ENCODE measurements at places on chromosomes 4 and X.

DNA sequence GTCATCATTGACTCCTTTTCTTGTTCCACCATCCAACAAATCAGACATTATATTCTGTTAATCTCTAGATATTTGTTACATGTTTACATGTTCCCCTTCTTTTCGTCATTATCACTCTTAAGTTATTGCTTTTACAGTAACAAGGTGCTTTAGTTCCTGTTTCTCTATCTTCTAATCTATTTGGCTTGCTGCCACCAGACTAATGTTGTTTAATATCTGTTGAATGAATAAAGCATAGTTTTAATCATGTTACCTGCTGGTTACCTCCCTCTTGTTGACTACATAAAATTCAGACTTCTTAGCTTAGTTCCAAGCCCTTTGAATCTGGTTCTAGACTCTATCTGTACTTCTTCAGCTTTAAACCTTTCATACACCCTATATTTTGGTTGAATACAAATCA is 129.8 kb upstream of the TRIM2 start:
- no peak for DNase-seq

DNA sequence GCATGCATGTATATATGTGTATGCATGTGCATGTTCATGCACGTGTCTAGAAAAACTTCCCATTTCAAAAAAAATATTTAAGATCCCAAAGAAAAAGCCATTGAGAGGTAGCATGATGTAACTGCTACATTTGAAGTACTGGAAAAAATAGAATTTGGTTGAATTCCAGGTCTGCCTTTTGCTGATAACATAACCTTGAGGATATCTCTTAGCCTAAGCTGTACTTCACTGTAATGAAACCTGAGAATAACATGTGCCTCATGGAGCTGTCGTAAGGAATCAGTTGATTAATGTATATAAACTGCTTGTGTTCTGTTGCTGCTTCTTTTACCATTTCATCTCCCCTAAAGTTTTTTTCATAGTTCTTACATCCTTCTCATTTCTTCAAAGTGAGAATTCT is 351.8 kb downstream of the GRIA2 start:
- DNase-seq: no peak

- DNase-seq: no peak
Measured at GRCh38 chr4:41878991-41879491, 56.2 kb upstream of the TMEM33 start.

GRCh38 chr4:17500574-17500973 is 11.3 kb downstream of the QDPR start:
- DNase-seq: no peak

- no peak for DNase-seq
Measured at GRCh38 chrX:22392133-22392948, 119.6 kb downstream of the CBLL2 start.

- no peak for DNase-seq
Measured at GRCh38 chr4:162285753-162286152, 122.0 kb upstream of the FSTL5 start.

DNA sequence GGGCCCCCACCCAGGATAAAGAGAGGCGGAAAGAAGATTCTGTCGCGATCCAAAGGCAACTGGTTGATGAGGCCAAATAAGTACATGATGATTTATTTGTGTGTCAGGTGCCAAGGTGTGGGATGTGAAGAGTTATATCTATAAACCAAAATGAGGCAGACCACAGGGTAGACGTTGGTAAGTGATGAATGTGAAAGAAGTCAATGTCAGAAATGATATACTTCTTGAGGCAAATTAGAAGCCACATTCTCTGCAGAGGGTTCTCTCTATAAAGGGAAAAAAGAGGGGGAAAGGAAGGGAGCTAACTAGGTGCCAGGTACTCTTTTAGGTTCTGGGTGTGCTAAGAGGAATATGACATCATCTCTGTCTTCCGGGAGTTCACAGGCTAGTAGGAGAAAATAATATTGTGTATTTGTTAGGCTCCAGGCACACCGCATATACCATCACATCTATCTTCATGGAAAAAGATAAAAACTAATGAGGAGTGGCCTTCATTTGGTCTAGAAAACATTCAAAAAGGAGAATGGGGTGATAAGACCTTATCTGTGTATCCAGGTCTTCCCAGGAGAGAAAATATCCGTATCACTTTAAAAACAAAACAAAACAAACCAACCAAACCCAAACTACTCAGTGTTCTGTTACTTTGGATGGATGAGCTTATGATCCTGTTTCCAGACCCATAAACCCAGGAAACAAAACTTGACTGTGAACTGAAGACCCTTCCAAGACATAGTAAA is 4.8 kb upstream of the SH2D1A start:
- DNase-seq: no peak

DNA sequence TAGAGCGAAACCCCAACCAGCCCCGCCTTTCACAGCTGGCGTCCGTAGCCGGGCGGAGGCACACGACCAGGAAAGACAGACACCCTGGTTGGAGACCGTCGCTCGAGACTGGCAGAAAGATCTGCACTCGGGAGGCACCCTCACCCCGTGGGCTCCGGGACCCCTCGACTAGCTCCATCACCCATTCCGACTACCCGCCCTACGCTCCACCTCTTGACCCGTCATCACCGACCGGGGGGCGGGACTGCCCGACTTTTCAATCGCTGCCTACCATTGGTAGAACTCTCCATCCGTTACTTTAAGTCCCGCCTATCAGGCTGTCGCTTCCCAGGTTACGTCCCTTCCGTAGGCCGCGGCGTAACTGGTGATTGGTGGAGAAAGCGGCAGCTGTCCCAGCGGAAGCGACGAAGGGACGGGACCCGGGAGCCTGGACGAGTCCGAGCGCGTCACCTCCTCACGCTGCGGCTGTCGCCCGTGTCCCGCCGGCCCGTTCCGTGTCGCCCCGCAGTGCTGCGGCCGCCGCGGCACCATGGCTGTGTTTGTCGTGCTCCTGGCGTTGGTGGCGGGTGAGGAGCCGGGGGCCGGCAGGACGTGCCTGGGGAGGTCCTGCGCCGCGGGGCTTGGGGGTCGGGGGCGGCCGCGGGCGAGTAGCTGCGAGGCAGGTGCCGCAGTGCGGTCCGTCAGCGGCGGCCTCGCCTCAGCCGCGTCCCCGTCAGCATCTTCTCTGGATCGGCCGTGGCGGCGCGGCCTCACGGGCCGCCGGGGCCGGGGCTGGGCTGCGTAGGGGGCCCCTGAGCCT is at the start of gene ATP6AP2:
Gene ATP6AP2 (plus strand): TSS at position 434 of the 799 bp plus-strand sequence. CDS start 96 bp downstream, at position 530.
- peak; percentile 69 for DNase-seq

GRCh38 chr4:137794764-137795254 is 262.5 kb upstream of the PCDH18 start:
- DNase-seq: no peak

DNA sequence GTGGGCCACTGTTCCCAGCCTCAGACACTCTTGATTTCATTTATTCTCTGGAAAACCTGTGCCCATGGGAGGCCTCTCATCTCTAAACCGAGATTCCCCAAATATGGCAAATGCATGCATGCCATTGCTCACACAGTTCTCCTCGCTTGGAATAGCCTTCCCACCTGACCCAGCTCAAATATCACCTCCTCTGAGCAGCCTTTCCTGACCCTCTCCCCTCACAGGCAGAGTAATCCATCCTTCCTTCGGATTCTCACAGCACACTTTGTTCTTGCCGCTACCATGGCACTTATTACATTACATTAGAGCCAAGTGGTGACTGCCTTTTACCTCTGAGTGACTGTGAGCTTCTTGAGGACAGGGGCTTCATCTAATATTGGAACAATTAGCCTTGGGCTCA is 209.5 kb downstream of the HS6ST2 start:
- DNase-seq: no peak
